Fibroblast of skin of right biceps (primary cell): ENCODE measurements at places on chromosomes 1 and 21.

DNA sequence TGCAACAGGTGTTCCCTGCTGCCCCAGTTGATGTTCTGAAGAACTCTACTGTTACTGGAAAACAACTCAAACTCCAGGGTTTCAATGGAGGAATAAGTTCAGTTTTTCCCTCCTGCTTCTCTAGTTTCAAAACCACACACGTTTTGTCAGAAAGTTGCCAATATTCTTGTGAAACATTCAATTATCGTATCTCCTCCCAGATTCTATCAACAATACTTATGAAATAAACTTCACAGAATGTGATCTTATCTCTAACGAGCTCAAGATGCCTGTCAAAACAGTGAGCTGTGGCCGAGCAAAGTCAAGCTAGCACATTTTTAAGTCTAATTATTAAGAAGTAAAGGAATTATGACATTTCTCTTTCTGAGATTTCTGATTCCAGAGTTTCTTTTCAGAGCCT is 4.7 kb downstream of the OR2B11 start:
- no peak for DNase-seq

GRCh38 chr1:217969428-217969827 is 315.7 kb upstream of the RRP15 start:
- no peak for DNase-seq

GRCh38 chr1:13528320-13528719 is 14.5 kb upstream of the LRRC38 start:
- no peak for DNase-seq

DNA sequence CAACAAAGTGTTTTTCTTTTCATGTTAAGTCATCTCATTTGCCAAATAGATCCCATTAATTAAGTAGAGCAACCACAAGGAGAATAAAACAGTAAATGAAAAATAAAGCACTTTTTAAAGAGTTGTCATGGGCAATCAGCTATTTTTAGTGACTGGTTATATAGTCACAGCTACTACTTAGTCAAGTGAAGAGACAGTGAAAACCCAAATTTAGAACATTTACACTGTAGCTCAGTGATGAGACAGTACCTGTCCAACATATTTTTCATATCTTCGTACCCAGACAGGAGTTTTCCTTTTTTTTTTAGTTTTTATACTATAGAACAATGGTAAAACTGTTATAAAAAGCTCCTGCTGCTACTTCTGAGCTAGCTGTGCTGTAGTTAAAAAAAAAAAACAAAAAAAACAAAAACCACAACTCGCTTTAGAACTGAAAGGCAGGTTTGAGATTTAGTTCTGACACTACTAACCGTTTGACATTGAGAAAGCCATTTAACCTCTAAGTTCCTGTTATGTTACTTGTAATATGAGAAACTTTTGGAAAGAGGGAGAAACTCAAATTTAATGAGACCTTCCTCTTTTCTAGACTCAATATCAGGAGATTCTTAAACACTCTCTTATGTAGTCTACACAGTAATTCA is 777.5 kb downstream of the ADGRL2 start:
- DNase-seq, result no peak

DNA sequence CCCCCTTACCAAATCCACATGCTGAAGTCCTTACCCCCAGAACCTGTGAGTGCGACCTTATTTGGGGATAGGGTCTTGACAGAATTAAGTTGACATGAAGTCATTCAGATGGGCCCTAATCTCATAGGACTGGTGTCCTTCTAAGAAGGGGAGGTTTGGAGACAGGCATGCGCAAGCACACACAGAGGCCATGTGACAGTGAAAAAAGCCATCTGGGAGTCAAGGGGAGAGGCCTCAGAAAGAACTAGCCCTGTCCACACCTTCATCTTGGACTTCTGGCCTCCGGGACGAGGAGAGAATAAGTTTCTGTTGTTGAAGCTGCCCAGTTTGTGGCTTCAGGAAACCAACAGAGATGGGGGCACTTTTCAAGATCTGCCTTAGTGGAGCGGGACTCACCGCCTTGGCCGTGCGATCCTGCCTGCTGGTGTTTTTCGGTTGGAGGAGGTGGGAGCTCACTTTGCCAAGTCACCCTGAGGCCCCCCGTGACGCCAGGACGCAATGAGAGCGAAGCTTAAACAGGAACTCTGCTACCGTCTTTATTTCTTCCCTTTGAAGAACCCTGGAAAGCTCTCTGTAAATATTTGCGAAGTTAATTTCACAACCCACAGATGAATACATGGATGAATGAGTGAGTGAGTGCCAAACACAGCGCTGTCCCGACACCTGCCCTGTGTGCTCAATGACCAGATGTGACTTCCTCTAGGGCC is 42.5 kb upstream of the C1orf174 start:
- DNase-seq, result no peak

DNA sequence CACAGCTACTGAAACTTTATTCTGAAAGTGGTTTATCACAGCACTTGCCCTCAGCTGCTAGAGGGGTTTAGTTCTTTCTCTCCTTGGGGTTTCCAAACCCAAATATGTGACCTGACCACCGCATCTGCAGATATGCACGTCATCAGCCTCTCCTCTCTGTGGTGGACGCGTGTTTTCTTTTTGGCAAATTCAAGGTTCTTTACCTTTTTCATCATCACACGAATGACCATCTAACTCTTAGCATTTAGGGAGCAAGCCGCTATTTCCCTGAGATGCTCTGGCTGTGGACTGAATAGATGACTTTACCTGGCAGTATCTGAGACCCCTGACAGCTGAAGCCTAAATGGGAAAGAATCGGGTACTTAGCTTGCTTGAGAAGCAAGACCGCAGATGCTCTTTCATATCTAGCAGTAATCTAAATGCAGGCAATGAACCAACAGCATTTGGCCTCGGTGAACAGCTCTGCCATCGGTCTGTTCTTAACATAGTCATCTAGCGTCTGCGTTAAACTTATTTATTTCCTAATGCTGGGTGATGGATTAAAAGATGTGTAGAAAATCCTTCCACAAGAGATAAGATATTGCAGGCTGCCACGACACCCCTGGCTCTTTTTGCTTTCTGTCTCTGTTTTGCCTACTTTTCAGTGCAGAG is 463.4 kb downstream of the CAMTA1 start:
- no peak for DNase-seq

DNA sequence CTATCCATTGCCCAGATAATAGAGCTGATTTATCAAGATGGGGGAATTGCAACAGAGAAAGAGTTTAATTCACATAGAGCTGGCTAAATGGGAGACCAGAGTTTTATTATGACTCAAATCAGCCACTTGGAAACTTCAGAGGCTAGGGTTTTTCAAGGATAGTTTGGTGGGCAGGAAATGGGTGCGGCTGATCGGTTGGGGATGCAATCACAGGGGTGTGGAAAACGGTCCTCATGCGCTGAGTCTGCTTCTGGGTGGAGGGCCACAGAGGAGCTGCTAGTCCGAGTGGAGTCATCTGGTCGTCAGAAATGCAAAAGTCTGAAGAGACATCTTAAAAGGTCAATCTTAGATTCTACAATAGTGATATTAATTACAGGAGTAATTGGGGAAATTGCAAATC is 32.0 kb upstream of the FAM89A start:
- DNase-seq, result no peak

- no peak for DNase-seq
Observed at GRCh38 chr1:232493869-232494268, 136.1 kb downstream of the SIPA1L2 start.

- DNase-seq, result no peak
Observed at GRCh38 chr1:33186936-33187335, 5.1 kb upstream of the TRIM62 start.

- no peak for DNase-seq
Observed at GRCh38 chr1:244340396-244340795, 111.3 kb downstream of the ADSS2 start.

DNA sequence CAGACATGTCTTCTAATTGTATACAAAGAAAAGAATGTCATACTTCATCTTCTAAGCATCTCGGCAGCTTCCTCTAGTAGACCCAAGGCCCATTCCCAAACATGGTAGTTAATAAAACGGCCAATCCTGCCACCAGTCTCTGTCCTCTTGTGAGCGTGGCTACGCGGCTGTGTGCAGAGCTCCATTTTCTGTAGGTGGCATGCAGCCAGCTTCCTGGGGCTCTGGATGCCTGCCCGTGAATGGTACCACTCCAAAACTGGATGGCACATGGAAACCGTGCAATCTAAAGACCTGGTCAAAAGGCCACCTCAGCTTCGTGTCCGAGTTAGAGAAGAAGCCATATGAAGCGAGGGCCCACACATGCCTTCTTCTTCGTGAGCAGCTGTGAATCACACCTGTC is 110.7 kb downstream of the SIPA1L2 start:
- no peak for DNase-seq

DNA sequence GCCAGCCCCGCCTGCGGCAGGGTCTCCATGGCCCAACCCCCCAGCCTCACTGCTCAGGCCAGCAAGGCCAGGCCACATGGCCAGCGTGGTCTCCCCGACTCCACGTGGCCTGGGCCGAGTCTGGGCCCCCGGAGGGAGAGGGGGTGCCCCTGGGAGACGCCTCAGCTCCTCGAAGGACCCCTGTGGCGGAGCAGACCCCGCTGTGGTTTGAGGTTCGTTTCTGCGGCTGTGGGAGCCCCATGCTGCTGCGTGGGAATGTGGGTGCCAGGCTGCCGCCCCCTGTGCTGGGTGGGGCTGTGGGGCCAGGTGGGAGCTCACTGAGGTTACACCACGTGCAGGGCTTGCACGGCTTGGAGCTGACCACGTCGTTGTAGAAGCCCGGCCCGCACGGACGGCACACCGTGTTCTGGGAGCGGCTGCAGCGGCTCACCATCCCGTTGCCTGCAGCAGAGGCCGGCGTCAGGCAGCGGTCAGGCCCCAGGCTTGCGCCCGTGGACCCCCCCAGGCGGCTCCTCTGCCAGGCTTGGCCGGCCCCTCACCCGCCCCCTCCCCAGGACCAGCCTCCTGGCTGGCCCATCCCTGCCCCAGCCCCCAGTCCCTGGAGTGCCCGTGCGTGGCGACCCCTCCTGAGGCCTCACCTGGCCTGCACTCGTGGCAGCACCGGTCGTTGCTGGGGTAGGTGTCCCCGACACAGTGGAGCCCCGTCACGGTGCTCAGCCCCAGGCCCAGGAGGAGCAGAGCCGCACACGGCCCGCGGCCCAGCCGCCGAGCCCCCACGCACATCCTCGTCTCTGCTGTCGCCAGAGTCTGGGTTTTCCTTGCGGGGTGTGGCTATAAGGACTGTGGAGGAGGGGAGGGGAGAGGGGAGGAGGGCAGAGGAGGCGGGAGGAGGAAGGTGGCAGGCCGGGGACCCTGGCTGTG is at the start of gene TNFRSF4:
Gene TNFRSF4 (minus strand): TSS at position 809 of the 921 bp plus-strand sequence. CDS start 26 bp downstream, at position 783.
- DNase-seq, result no peak

GRCh38 chr1:223186800-223187199 is 43.8 kb upstream of the TLR5 start:
- no peak for DNase-seq

- DNase-seq, result no peak
Observed at GRCh38 chr1:37465593-37466517, 8.5 kb upstream of the ZC3H12A start.

GRCh38 chr1:85180869-85181268 is 19.9 kb downstream of the SYDE2 start:
- no peak for DNase-seq
